Thymus (tissue), 14 donors: ENCODE measurements at places on chromosomes 16 and 17. TPM values are rescaled to one million over a fixed set of nuclear protein-coding genes. Genes with fewer than 3 reads are reported as not detected.

GRCh38 chr16:17323171-17323570 lies 147.6 kb downstream of the XYLT1 start:
- H3K4me1 ChIP-seq: no peaks in the 10 kb centered on the region
- no peaks in the 10 kb centered on the region for H3K27me3 ChIP-seq
- no peak overlapping the region for H3K4me3 ChIP-seq

GRCh38 chr16:86213437-86214205 lies 296.7 kb upstream of the FOXF1 start:
- no peaks in the 10 kb centered on the region for H3K36me3 ChIP-seq
- no peak overlapping the region for H3K27ac ChIP-seq
- DNase-seq: no peak
- no peak overlapping the region for H3K4me3 ChIP-seq

- DNase-seq: no peak
- no peaks in the 10 kb centered on the region for H3K36me3 ChIP-seq
- H3K4me1 ChIP-seq: peaks cover 8% of the 10 kb centered on the region
- H3K27ac ChIP-seq: no peak overlapping the region
- no peak overlapping the region for H3K4me3 ChIP-seq
These were observed 7.8 kb downstream of the GGA2 start for GRCh38 chr16:23502466-23502865.

GRCh38 chr16:59088431-59088830 lies 354.3 kb upstream of the GOT2 start:
- no peaks in the 10 kb centered on the region for H3K27me3 ChIP-seq
- no peak overlapping the region for H3K4me3 ChIP-seq
- DNase-seq: no peak
- H3K36me3 ChIP-seq: no peaks in the 10 kb centered on the region
- no peaks in the 10 kb centered on the region for H3K4me1 ChIP-seq
- H3K27ac ChIP-seq: no peak overlapping the region

SPATA33 gene
- polyA plus RNA-seq: 8.1 TPM
